ENCODE measurements at places on chromosomes 12 and 14.

- DNase-seq = no peak
These were observed 131.8 kb upstream of the MAP1LC3B2 start for GRCh38 chr12:116427200-116427930.

GRCh38 chr12:68891141-68891540, 41.8 kb downstream of the CPM start:
- no peak for DNase-seq

GRCh38 chr12:94157981-94158411, 9.6 kb downstream of the PLXNC1 start:
- no peak for DNase-seq

GRCh38 chr14:99632410-99633035, 12.4 kb upstream of the HHIPL1 start:
- DNase-seq = no peak

DNA sequence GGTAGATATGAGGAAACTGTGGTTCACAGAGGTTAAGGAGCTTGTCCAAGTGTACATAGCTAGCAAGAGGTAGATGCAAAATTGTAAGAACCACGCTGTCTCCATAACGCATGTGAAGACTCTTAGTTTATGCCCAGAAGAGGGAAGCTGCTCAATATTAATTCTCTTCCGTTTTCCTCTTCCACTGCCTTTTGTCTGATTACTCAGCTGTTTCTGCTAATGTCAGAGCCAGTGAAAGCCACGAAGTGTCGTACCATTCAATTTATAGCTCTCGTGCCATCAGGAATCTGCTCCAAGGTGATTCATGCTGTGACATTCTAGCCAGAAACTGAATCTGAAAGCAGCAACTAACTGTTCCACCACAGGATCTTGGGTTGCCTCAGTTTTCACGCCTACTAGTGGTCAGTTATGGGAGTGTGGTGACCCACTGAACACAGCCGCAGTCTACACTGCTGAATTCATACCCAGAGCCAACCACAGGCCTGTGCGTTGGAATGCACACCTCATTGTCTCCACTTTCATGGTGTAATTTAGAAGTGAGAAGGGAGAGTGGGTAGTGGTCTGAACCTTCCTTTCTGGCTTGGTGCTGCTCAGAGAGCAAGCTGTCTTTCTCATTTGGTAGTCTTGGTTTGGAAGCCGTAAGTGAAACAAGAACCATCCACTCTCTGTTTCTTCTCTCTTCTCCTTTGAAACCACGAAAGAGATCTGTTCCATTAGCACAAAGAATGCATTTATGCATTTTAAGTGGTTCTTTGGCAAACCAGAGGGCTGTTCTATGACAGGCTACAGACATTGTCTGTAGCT, 74.2 kb upstream of the NAP1L1 start:
- peak; percentile 90 for DNase-seq

DNA sequence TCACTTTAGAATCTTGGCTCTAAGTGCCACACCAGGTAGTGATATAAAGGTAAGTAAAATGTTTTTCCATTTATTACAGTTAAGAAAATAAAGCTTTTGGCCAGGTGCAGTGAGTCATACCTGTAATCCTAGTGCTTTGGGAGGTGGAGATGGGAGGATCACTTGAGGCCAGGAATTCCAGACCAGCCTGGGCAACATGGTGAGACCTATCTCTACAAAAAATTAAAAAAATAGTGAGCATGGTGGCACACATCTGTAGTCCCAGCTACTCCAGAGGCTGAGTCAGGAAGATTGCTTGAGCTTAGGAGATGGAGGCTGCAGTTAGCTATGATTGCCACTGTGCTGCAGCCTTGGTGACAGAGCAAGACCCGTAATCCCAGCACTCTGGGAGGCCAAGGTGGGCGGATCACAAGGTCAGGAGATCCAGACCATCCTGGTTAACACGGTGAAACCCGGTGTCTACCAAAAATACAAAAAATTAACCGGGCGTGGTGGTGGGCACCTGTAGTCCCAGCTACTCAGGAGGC, 5.0 kb downstream of the FANCM start:
- no peak for DNase-seq

- no peak for DNase-seq
These were observed 104.0 kb downstream of the ETNK1 start for GRCh38 chr12:22728987-22729386.

DNA sequence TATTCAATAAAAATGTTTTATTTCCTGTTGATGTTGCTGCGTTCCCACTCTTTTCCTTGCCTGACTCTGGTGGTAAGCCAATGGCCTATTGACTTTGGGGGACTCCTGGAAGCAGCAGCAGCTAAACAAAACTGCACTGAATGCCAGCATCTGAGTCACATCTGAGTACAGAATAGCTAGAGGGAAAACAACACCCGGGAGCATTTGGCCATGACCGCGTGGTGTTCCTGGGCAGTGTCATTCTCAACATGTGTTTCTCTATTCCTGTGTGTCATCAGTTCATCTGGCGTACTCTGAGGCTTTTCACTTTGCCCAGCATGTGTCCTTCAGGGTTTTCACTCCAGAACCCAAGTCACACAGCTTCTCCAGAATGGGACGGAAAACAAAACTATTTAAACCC, 238.8 kb downstream of the PAWR start:
- peak; percentile 97 for DNase-seq

DNA sequence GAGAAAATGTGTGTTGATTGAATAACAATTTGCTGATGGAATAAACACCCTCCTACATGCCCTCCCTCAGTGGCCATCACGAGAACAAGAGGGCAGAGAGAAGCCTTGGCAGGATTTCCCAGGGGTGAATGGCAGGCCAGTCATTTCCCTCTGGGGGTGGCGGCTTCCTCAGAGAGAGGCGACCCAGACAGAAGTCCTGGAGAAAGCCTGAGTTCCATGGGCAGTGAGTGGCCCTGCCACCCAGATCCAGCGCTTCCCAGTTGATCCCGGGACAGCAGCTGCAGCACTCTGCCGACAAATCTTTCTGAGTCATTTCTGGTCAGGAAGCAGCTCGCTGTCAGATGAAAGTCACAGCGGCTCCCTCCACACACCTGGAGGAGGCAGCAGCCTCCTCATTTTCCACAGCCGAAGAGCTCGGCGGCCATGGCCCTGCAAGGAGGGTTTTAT, 123.0 kb downstream of the SCARB1 start:
- peak; percentile 49 for DNase-seq

DNA sequence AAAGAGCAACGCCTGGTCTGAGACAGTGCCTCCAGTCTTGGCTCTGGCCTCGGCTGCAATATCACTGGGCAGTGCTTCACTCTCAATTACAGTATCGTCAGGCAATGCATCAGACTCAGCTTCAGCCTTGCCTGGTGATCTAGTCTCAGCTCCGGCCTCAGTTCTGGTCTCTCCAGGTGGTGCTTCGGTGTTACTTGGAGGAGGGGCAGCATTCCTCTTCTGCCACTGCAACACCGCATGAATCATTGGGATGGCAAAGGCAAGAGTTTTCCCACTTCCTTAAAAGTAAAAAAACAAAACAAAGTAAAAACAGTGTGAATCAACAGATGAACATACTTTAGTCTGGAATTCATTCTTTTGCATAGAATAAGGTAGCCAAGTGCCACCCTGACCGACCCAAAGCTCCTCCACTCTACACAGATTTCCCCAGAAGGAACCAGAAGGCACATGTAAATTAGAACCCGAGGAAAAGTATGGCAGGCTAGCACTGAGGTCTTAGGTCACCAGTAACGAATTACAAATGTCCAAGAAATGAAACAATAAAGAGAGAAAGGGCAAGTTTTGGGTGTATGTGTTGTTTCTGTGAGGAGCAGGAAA, 18.6 kb downstream of the DDX24 start:
- peak; percentile 55 for DNase-seq

DNA sequence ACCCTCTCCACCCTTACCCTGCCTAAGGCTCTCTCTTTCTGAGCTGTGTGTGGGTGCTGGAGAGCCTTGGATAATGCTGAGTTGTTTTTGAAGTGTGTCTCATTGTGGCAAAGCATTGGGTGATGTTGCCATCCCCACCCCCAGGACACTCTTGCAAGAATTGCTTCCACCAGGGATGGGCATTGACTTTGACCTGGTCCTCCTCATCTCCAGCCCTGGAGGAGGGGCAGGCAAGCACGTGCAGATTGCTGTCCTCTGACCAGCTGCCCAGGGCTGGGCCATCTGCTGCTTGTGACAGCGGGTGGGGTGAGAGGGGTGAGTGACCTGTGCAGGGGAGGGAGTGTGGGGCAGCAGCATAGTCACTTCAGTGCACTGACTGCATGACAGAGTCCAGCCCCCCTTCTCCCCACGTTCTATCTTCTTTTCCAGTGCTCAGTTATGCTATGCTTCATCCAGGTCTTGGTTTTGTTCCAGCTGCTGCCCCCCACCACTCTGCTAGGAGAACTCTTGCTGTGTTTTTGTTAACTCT, 26.2 kb downstream of the SUSD6 start:
- no peak for DNase-seq
